ENCODE measurements at places on chromosomes 5 and 9. TPM values are rescaled to one million over a fixed set of nuclear protein-coding genes. Genes with fewer than 3 reads are reported as not detected.

DNA sequence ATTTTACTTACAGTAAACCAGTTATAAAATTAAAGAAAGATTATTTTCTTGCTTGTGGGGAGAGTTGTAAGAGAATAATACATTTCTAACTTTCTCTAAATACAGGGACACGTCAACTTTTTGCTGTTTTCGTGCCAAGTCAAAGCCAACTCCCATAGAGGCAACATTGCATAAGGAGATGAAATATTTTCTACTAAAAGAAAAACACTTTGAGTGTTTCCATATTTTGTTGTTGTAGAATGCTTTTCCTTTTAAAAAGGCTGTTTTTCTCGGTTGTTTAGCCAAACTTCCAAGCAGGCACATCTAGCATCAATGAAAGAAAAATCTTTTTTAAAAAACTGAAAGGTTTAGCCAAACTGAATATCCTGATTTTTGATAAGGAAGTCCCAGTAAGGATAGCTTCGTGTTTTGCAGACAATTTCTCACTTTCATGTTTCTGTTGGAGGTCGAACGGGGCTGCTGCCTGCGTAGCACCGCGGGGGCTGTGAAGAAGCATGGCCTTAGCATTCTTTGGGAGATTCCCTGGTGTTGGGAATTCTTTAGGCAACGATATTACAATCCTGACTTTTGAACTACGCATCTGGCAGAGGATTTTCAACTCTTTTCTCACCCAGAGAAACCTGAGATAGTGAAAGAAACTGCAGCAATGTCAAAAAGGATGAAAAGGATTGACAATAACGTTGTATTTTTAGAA lies 108.1 kb upstream of the FBXL7 start:
- H3K4me3 ChIP-seq = no peak overlapping the region
- no peaks in the 10 kb centered on the region for H3K36me3 ChIP-seq
- H3K27ac ChIP-seq = no peak overlapping the region

DNA sequence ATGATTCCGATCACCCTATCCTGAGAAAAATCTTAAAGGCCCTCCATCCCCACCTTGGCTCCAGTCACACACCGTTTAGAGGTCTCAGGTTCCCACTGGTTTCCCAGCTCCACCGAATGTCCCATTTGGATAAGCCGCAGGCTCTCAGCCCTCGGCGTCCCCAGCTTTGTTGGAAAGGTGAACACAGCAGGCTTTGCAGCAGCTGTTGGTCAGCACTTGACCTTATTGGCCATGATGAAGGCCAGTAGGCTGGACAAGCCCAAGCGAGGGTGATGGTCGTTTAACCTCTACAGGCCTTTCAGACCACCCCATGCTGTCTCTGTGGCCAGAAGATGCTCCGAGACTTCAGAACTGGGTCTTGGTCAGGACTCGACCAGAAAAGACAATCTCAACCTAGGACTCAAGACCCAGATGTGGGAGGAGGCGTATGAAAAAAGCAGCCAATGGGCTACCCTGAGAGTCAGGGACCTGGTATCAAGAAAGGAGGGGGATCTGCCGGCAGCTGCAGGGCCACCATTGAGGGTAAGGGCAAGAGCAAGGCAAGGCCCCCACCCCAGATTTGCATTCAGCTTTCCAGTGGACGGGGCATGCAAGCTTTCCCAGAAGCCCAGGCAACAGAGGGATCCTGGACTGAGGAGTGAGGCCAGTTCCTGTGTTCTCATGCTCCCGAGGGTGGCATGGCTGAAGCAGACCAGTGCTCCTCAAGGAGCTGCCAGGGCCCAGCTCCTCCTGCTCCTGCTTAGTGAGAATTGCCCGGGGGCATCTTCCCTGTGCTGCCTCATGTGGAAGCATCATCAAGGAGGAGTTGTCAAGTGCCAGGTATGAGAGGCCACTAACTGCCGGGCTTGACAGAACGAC lies 13.4 kb downstream of the UBE2QL1 start:
- no peak for DNase-seq
- H3K27ac ChIP-seq = no peak overlapping the region
- no peaks in the 10 kb centered on the region for H3K27me3 ChIP-seq
- H3K36me3 ChIP-seq = no peaks in the 10 kb centered on the region
- no peaks in the 10 kb centered on the region for H3K4me1 ChIP-seq

PPP3R2 gene
- total RNA-seq = not detected

CCDC192 gene
- not detected for total RNA-seq

DNA sequence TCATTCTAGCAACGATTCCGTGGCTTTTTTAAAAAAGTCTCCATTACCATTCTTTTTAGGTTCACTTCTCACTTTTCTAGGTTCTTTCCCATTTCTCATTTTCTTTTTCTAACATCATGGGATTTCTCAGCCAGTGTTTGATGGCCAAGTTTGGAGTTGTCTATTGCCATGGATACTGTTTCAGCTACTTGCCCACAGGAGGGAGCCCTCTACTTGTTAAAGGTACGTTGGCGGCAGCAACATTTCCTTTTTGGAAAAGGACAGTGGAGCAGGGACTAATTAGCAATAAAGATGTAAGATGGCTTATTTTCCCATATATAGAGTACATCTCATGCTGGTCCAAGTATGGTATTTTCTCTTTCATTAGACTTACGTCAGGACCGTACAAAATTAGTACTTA lies 2257.5 kb upstream of the C9orf72 start:
- no peaks in the 10 kb centered on the region for H3K36me3 ChIP-seq
- DNase-seq = no peak
- no peak overlapping the region for H3K4me3 ChIP-seq
- no peaks in the 10 kb centered on the region for H3K27me3 ChIP-seq

- DNase-seq = no peak
- H3K27me3 ChIP-seq = no peaks in the 10 kb centered on the region
- H3K27ac ChIP-seq = no peak overlapping the region
- peaks cover 3% of the 10 kb centered on the region for H3K36me3 ChIP-seq
- peaks cover 6% of the 10 kb centered on the region for H3K4me1 ChIP-seq
Measured at GRCh38 chr9:114603248-114603647, 7.8 kb upstream of the TMEM268 start.

SPINK5 gene
- 0.17 TPM for total RNA-seq

DNA sequence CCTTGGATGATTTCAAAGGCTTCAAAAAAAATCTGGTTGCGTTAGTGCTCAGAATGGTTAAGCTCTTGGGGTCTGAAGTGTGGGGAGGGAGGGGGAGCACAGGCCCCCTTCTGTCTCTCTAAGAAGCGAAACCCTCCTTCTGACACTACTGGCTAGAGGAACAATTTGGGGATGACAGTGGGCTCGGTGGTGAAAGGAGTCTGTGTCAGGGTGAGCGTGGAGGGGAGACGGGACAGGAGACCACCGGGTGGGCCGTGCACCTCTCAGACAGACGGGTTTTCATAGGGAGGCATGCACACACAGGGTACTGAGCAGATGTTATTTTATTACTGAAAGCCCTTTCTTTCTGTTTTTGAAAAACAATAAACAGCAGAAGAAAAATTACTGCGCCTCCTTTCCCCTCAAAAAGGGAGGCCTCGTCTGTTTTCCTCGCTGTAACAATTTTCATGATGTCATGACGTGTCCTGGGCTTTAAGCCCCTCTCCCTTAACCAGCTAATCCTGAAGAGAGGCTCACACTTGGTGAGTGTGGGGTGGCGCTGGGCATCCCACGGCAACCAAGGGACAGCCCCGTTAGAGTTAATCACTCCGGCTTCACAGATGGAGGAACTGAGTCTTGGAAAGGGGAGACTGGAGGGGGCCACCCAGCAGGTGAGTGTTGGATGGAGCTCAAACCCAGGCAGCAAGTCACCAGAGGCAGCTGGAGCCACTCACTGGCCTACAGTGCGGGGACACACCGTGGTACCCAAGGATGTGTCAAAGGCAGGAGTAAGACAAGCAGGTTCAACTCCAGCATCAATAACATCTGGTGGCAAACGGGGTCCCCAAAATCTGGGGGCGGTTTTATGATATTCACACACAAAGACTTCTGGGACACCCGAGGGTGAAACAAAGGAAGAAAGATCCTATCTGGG lies 53.4 kb downstream of the PTCH1 start:
- H3K4me1 ChIP-seq = no peaks in the 10 kb centered on the region
- no peaks in the 10 kb centered on the region for H3K27me3 ChIP-seq
- DNase-seq = no peak
- peak overlapping the region; percentile 67 for H3K27ac ChIP-seq

DNA sequence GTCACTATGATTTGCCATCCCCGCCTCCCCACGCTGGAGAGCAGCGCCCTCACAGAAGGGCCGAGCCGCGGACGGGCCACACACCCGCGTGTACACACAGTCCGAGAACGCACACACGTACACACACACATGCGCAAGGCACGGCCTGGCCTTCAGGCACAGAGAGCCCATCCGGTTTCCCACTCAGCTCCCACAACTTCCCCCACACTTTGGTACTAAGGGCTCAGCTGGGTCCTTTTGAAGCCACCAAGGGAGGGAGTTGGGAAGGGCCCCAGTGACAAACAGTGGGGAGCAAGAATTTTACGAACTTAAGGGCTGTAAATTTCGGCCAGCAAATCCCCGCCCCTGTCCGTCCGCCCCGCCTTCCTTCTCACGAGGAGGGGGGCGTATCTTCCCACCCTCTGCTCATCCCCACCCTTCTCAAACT lies 133.3 kb upstream of the HAND1 start:
- H3K27me3 ChIP-seq = no peaks in the 10 kb centered on the region
- H3K4me1 ChIP-seq = peaks cover 10% of the 10 kb centered on the region
- DNase-seq = no peak

- no peaks in the 10 kb centered on the region for H3K36me3 ChIP-seq
- H3K27me3 ChIP-seq = no peaks in the 10 kb centered on the region
- H3K4me1 ChIP-seq = no peaks in the 10 kb centered on the region
- no peak overlapping the region for H3K27ac ChIP-seq
- H3K4me3 ChIP-seq = no peak overlapping the region
Measured at GRCh38 chr5:150298701-150299451, 3.8 kb downstream of the ARSI start.

- no peak overlapping the region for H3K27ac ChIP-seq
- no peak overlapping the region for H3K4me3 ChIP-seq
- H3K36me3 ChIP-seq = no peaks in the 10 kb centered on the region
- no peaks in the 10 kb centered on the region for H3K27me3 ChIP-seq
- no peak for DNase-seq
Measured at GRCh38 chr9:78697618-78698017, 400.7 kb downstream of the PSAT1 start.

CDH10 gene
- 0.98 TPM for total RNA-seq

DNA sequence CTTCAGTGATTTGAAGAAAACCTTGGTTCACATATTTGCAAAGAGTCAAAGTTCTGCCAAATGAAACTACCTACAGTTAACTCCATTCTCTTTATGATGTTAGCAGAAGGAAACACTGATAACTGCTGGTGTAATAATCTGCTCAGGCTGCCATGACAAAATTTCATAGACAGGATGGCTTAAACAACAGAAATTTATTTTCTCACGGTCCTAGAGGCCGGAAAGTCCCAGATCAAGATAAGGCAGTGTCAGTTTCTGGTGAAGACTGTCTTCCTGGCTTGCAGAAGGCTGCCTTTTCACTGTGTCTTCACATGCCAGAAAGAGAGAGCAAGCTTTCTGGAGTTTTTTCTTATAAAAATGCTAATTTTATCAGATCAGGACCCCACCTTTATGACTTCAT lies 102.4 kb upstream of the PARP8 start:
- H3K4me1 ChIP-seq = no peaks in the 10 kb centered on the region
- H3K27ac ChIP-seq = no peak overlapping the region
- no peak for DNase-seq
- no peaks in the 10 kb centered on the region for H3K36me3 ChIP-seq
- no peaks in the 10 kb centered on the region for H3K27me3 ChIP-seq

DNA sequence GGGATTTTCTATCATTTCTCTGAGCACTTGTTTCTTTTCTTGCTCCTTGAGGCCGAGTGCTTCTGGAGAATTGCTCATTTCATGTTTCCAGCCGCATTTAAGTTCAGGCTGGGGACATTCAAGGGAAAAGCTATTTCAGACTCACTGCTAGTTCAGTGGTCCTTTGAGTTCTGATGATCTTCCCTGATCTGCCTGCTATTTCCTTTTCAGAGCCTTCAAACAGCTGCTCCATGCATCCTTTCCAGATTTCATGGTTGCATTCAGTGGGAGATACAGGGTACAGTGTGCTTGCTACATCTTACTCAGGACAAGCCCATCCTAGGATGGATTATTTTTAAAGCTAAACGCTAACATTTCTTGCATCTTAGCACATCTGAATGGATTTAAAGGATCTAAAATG lies 14.7 kb downstream of the NDUFS4 start:
- H3K4me3 ChIP-seq = no peak overlapping the region
- H3K36me3 ChIP-seq = no peaks in the 10 kb centered on the region
- no peaks in the 10 kb centered on the region for H3K4me1 ChIP-seq
- H3K27me3 ChIP-seq = no peaks in the 10 kb centered on the region

DNA sequence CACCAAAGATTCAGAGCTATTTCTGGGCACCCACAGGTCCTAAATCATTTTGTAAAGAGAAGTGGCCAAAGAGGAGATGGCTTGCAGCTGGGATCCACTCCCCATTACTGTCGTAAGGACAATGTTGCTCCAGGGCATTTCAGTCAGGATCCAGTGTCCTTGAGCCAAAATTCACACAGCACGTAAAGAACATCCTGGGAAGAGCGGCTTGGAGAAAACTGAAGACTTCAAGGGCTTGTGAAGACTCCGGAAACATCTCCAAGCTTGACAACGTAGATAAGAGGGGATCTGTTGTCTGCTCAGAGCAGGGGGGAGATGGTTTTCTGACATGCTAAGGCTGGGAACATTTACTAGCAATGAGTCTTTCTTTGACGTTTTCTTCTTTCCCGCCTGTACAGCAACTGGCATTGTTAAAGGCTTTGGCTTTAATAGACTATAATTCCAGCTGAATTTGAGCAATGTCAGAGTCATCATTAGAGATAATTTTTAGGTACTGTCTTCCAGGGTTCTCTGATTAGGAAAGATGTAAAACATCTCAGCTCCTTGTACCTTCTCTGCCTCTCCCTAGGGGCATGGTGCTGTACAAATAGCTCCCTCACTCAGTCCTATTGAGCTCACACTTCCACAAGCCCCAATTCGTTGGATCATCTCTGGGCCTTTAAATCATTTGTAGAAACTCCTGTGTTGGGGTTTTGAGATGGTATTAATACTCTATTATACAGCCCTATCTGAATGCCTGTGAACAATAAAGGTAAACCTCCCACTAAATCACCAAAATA lies 39.7 kb downstream of the EGFLAM start:
- no peak overlapping the region for H3K27ac ChIP-seq
- no peak for DNase-seq
- no peaks in the 10 kb centered on the region for H3K36me3 ChIP-seq
- H3K27me3 ChIP-seq = no peaks in the 10 kb centered on the region
- H3K4me1 ChIP-seq = no peaks in the 10 kb centered on the region

TMC1 gene
- total RNA-seq = not detected

DNA sequence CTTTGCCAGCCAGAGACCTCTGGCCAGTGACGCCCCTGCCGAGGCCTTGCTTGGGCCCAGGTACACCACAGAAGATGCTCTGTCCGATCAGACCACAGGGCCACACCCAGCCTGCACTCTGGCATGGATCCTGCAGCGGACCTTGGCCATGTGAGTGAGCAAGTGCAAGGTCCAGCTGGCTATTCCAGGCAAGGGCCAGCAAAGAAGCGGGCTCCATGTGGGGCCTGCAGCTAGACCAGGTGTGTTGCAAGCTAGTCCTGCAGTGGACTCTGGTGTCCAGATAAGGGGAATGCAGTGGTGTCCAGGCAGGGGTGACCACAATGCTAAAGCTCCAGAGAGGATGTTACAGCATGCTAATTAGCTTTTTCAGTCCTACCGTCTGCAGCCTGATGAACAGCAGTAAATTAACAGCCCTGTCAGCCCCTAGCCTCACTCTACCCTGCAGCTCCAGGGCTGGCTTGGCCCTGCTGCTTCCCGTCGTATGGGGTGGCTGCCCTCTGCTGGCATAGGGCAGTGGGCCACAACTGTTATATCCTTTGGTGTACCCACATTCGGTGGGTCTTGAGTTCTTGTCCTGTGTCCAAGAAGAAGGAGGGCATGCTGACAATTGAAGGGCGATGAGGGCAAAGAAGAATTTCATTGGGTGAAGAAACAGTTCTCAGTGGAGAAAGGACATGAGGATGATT lies 284.5 kb upstream of the POU5F2 start:
- no peaks in the 10 kb centered on the region for H3K4me1 ChIP-seq
- no peaks in the 10 kb centered on the region for H3K27me3 ChIP-seq
- no peak overlapping the region for H3K27ac ChIP-seq
- H3K4me3 ChIP-seq = no peak overlapping the region
- H3K36me3 ChIP-seq = no peaks in the 10 kb centered on the region
